ENCODE measurements at places on chromosomes 11 and 22.

DNA sequence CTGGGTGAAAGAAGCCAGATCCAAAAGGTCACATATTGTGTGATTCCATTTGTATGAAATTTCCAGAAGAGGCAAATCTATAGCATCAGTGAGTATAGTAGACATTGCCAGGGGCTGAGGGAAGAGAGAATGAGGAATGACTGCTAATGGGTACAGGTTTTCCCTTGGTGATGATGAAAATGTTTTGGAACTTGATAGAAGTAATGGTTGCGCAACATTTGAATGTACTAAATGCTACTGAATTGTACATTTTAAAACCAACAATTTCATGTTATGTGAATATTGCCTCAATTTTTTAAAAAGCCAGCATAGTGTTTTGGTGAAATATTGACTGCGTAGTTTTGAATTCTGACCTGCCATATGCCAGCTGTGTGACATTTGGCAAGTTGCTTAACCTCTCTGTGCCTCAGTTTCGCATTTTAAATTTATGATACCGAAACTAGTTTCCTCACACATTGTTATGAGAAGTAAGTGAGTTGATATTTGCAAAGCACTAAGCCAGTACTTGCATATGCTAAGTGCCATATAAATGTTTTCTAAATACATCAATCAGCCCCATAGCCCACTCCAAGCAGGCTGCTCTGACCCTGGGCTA is 75.4 kb upstream of the TMEM45B start:
- no peak for DNase-seq

DNA sequence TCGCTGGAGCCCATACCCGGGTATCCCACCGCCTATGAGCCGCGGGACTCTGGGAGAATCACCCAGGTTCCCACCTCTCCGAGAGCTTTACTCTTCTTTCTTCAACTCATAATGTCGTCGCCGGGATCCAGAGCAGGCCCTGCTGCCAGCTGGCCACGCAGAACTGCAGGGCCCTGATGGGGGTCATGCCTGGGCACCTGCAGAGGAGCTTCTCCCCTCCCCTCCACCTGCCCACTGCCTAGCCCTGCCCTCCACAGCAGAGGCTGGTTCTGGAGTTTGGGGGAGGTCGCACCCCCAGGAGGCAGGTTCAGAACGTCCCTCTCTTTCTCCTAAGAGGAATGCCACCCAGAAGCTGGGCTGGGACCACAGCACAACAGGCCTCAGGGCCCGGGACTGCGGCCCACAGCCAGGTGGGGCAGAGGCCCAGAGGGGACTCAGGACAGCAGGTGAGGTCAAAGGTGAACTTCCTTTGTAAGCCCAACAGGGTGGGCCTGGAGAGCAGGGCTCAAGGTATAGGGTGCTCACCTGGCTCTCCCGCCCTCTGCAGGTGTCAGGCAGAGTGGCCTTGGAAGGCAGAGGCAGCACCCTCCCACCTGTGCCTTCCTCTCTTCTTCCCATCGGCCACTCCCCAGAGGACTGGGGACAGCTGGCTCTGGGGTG is 1.9 kb downstream of the SLC25A45 start:
- DNase-seq: no peak

GRCh38 chr22:17767233-17768065 is 6.8 kb downstream of the BID start:
- no peak for DNase-seq

GRCh38 chr11:77518471-77518870 is 44.6 kb upstream of the PAK1 start:
- DNase-seq: no peak

- no peak for DNase-seq
Observed at GRCh38 chr11:111814106-111814505, 47.9 kb upstream of the PPP2R1B start.

DNA sequence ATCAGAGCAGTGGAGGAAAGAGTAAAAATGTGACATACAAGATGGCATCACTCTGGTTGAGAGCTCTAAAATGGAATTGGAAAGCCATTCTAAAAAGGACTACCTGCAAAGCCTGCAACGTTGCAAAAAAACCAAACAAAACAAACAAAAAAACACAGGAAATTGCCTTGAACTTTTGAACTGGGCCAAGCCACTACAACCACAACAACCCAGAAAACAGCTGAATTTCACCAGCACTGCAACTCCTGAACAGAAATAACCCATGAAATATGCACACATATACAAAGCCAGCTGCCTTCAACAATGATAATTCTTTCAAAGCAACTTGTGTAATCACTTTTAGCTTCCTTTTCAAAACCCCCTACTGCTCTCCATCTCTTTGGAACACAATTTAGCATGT is 326.6 kb upstream of the LRRC4C start:
- DNase-seq: no peak

DNA sequence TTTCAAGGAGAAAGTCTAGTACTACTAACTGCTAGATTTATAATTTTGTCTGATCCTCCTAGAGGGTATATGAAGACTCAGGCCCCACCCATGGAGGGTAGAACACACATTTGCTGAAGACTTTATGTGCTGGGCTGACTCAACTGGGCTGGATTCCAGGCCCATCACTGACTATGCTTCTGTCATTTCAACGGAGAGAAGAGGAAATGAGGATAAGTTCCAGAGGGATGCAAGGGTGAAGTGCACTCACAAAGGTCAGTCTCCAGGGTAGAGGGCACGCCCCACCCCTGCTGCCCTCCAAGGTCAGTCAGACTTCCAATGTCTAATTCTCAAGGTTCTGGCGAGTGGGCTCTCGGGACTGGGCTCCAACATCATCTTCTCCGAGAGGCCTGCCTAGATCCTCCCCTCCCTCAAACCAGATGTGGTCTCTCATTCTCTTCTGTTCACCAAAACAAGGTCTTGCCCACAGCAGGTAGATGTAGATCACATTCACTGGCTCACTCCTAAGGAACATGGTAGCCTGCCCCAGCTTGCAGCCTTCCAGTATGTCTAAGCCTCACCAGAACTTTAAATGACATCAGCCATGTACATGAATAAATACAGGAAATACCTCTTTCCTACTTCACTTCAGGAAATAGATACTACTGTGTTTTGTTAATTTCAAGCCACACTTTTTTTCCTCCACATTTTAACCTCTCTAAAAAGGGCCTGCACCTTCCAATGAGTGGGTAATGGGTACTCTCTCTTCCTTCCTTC is 7.3 kb upstream of the C11orf86 start:
- DNase-seq: no peak

- DNase-seq: no peak
Observed at GRCh38 chr22:50338860-50339462, 4.2 kb upstream of the PPP6R2 start.

DNA sequence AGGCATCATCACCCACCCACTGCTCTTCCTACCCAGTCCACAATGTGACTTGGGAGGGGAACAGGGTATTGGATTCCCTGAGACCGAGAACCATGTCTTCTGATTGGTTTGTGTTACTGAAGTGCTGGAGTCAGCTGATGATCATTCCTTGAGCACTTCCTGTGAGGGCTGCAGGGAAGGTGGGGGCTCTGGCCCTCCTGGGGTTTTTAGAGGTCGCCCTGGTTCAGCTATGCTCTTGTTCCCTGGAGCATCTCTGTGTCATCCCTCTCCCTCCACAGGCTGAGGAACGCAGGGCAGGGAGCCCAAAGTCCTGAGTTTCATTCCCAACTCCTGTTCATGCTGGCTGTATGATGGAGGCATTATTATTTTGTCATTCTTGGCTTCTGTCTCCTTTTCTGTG is 6.7 kb downstream of the ZC3H7B start:
- no peak for DNase-seq

GRCh38 chr11:64885367-64886286 is 7.2 kb upstream of the EHD1 start:
- DNase-seq: peak; percentile 53

- DNase-seq: peak; percentile 90
Observed at GRCh38 chr11:561148-562003, 606 bp downstream of the RASSF7 start.

GRCh38 chr11:46112961-46113607 is 8.2 kb downstream of the PHF21A start:
- peak; percentile 29 for DNase-seq

GRCh38 chr11:10376061-10376460 is 71.2 kb downstream of the ADM start:
- no peak for DNase-seq

DNA sequence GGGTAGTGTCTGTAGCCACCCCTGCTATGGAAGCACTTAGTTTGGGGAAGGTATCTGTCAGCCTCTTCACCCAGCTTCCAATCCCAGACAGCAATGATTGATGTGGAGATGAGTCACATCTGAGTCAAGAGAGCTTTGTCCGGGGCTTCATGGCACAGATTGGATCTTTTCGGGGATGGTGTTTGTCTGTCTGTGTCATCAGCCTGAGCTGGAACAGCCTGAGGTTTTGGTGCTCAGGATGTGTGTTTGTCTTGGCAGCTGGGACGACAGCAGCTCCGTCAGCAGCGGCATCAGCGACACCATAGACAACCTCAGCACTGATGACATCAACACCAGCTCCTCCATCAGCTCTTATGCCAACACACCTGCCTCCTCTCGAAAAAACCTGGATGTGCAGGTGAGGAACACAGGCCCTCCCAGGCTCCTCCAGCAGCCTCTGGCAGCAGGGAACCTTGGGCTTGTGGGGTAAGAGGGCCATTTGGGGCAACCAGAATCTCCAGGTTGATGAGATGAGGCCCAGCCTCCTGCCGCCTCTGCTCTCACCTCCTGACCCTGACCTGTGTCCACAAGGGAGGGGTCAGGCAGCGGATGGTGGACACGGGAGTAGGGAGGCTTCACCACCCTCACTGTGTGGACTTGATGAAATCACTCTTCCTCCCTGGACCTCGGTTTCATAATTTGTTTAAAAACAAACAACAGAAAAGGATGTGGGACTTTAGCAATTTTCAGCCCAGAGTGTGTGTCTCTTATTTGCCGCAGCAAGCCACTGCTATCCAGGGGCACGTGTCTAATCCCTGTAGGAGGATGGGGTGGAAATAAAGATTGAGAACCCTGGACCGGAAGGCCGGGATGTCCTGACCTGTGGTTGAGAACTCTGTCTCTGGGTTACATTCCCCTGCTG is 124.3 kb downstream of the DBX1 start:
- no peak for DNase-seq

- no peak for DNase-seq
Observed at GRCh38 chr11:76592961-76593360, 77.6 kb downstream of the LRRC32 start.

DNA sequence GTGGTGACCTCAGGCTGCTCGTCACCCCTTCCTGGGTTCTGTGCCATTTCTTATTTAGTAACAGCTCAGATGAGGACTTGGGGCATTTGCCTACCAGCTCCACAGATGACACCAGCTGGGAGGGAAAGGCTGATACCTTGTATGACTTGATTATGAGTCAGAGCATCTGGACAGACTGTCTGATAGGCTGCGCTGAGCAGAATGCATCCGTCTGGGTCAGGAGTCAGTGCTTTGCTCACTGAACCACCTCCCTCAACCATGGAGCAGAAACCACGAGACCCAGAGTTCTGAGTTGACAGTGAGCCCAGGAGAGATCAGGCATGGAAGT is 6.8 kb downstream of the ST14 start:
- DNase-seq: peak; percentile 73

DNA sequence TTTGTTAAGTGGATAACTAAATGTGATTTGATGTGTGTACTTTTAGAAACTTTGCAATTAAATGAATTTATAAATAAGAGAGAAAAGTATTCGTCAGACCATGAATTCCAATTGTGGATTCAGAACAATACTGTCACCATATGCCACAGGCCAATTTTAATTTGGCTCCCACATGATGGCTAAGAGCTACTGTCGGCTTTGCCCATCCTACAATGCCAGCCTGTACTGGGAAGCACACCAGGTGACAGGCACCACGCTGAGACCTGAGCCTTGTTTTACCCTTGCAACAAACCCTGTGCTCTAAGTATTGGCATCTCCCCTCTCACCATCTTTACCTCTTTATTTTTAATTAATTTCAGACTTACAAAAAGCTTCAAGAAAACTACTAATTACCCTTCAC is 14.0 kb downstream of the RAB30 start:
- no peak for DNase-seq

- no peak for DNase-seq
Observed at GRCh38 chr11:115712296-115712695, 208.1 kb upstream of the CADM1 start.

DNA sequence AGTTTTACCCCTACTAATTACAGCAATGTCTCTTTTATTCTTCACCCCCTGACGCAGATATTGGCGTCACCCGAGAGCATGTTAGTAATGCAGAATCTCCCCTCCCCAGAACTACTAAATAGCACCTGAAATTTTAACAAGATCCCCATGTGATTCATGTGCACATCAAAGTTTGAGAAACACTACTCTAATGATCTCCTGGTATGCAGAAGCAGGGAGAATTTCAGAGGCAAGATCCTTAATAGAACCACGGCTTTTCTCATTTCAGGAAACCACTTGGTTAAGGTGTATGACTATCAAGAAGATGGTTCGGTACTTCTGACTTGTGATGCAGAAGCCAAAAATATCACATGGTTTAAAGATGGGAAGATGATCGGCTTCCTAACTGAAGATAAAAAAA is 5.3 kb downstream of the CD3G start:
- no peak for DNase-seq

- no peak for DNase-seq
Observed at GRCh38 chr11:66956689-66957290, 1.4 kb downstream of the PC start.

DNA sequence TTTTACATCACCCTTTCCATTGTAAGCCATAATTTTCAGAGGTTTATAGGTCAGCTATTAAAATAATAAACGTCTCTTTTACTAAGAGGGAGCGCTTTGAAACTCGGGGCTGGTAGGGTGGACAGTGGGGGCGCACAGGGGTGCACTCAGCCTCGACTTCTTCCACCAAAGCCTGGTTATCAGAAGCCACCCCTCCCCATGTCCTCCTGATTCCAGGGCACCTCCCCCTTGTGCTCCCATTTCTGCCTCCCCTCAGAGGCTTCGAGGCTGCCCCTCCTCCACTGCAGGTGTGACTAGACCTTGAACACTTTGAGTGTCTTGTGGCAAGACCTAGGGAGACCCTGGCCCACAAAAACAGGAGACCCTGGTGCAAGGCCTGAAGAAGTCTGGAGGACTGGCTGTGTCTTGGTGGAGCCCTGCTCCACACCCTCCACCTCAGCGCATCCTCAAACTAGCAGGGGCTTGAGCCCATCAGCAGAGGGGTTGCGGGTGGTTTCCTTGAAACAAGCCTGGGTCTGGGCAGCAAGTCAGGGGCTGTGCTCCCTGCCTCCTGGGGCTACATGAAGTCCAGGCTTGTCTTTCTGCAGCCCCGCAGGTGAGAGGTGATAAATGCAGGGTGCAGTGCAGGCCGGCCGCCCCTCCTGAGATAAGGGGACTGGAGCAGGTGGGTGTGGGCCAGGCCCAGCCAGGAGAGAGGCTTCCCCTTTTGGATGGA is 3.0 kb downstream of the CDKN1C start:
- no peak for DNase-seq

GRCh38 chr11:134733646-134734045 is 321.6 kb upstream of the B3GAT1 start:
- DNase-seq: no peak

GRCh38 chr11:73852049-73852448 is 24.6 kb downstream of the COA4 start:
- DNase-seq: no peak

DNA sequence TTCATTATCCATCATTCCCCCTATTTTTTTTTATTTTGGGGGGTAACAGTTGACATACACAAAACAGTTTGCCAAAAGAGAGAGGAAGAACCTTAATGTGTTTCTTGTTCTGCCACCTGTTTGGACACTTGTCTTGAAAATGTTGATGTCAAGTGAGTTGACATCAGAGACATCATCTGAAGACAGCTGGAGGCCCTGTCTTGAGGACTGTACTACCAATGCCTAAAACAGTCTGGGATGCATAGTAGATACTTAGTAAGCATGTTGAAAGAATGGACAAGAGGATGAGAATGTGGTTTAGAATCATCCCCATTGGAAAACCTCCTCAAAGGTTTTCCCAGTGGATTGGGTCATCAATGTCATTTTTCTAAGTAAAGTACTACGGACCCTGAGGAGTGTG is 2.4 kb upstream of the ARHGEF12 start:
- no peak for DNase-seq
